ENCODE measurements at places on chromosomes 6 and 20.
A peak's percentile ranks its signal among the peaks of the same experiment; 100 is the strongest.

DNA sequence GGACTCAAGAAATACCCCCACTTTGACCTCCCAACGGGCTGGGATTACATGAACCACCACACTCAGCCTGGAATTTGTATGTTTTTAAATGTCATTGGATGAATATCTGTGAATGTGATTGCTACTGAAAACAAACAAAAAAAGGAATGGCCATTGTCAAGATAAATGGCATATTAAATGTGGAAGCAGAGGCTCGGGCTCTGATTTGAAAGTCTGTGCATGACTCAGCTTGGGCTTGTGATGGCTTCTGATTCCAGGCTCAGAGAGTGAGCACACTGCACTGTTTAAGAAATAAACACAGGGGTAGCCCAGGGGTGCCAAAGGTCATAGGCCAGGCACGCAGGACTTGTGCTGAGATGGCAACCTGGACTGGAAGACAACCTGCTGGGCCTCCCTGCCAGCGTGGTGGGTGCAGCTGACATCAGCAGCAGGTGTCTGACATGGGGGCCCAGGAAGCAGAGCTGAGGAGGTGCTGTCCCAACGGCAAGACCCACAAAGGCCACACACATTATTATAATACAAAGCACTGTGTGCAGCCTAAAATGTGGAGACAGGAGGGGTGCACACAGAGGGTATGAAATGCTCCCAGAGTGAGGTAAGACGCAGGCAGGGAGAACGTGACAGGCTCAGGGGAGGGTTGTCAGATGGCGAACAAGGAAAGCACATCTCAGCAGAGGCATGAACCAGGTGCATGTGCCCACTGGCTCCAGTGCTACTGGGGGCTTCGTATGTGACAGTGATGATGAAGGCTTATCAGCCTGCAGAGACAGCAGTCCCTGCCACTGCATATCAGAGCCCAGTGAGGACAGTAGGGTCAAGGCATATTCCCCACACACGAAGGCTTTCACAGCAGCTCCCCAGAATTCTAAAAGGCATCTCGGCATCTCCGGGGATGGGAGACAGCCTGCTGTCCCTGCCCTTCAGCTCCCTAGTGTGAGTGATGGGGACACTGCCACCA is 169.4 kb downstream of the SYNDIG1 start:
- no peaks in the 10 kb centered on the region for H3K4me1 ChIP-seq
- DNase-seq = no peak
- no peaks in the 10 kb centered on the region for H3K36me3 ChIP-seq
- no peaks in the 10 kb centered on the region for H3K27me3 ChIP-seq
- H3K4me3 ChIP-seq = no peak overlapping the region

GRCh38 chr6:1263850-1264377 is 48.0 kb upstream of the FOXQ1 start:
- DNase-seq = peak; percentile 90
- H3K4me3 ChIP-seq = no peak overlapping the region
- H3K27ac ChIP-seq = peak overlapping the region; percentile 100
- no peaks in the 10 kb centered on the region for H3K27me3 ChIP-seq

DNA sequence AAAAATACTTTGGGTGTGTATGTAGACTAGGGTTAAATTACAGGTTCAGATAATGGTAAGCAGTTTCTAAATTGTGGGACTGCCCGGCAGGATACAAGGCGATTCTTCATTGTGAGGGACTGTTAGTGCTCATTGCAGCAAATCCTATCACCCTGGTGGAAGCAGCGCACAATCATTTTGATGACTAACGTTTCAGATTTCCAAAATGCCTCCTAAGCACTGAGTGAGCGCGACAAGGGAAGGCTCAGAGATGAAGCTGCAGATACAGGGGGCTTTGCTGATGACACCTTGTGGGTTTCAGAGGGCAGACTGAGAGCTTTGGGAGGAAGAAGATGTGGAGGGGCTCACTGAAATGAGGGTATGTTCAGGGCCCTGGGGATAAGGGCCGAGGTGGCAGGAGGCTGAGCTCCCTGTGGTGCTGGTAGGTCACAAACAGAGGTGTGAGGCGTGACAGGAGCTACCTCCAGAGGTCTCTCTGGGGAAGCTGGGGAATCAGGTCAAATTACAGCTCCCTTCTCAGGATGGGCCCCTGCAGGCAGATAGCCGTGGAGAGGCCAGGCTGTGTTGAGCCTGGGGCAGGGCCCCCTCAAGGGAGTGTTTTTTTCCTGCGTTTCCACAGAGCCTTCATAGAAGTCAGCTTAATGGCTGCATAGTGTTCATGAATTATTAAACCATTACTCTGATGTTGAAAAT is 84.5 kb upstream of the FYN start:
- H3K27ac ChIP-seq = no peak overlapping the region
- no peaks in the 10 kb centered on the region for H3K36me3 ChIP-seq
- DNase-seq = peak; percentile 10

GRCh38 chr6:136774228-136775041 is 17.8 kb downstream of the MAP3K5 start:
- H3K27ac ChIP-seq = no peak overlapping the region
- peaks cover 4% of the 10 kb centered on the region for H3K4me1 ChIP-seq
- H3K27me3 ChIP-seq = no peaks in the 10 kb centered on the region
- DNase-seq = no peak
- no peak overlapping the region for H3K4me3 ChIP-seq
- H3K36me3 ChIP-seq = no peaks in the 10 kb centered on the region

- no peaks in the 10 kb centered on the region for H3K27me3 ChIP-seq
- H3K36me3 ChIP-seq = no peaks in the 10 kb centered on the region
- no peak overlapping the region for H3K27ac ChIP-seq
- DNase-seq = peak; percentile 14
- H3K4me3 ChIP-seq = no peak overlapping the region
- H3K4me1 ChIP-seq = no peaks in the 10 kb centered on the region
Measured at GRCh38 chr20:22303523-22303922, 280.8 kb downstream of the FOXA2 start.

Measured in Caco-2 (cell line).